ENCODE measurements at places on chromosomes 4 and X.

- DNase-seq, result no peak
- no peak overlapping the region for H3K4me3 ChIP-seq
- peaks cover 24% of the 10 kb centered on the region for H3K4me1 ChIP-seq
- peaks cover 4% of the 10 kb centered on the region for H3K36me3 ChIP-seq
- H3K27me3 ChIP-seq, result no peaks in the 10 kb centered on the region
These were observed 73.5 kb downstream of the GPAT3 start for GRCh38 chr4:83609365-83609764.

- H3K4me1 ChIP-seq, result peaks cover 3% of the 10 kb centered on the region
- peaks cover 5% of the 10 kb centered on the region for H3K36me3 ChIP-seq
- H3K4me3 ChIP-seq, result no peak overlapping the region
These were observed 11.4 kb upstream of the NKRF start for GRCh38 chrX:119617517-119618164.

DNA sequence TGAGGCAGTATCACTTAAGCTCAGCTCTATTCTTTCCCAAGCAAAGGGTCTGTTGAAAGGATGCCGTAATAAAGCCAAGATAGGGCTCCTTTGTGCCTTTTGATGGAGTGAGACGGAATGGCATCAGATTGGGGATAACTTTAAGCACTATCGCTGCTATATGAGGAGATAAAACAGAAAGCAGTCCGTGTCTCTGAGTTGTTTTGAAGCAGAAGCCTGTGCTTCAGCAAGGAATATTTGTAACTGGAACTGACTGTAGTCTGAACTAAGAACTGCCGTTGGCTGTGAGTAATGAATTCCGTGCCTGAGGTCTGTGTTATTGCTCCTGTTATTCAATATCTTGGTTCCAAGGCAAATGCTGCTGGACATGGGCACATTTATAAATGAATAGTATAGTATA is 297.4 kb downstream of the ANKRD50 start:
- no peaks in the 10 kb centered on the region for H3K36me3 ChIP-seq
- peaks cover 10% of the 10 kb centered on the region for H3K4me1 ChIP-seq
- no peak overlapping the region for H3K27ac ChIP-seq
- no peak for DNase-seq
- H3K4me3 ChIP-seq, result no peak overlapping the region
- no peaks in the 10 kb centered on the region for H3K27me3 ChIP-seq

GRCh38 chr4:14022456-14022855 is 394.9 kb upstream of the BOD1L1 start:
- no peak overlapping the region for H3K27ac ChIP-seq
- DNase-seq, result no peak
- H3K36me3 ChIP-seq, result no peaks in the 10 kb centered on the region
- H3K4me3 ChIP-seq, result no peak overlapping the region

DNA sequence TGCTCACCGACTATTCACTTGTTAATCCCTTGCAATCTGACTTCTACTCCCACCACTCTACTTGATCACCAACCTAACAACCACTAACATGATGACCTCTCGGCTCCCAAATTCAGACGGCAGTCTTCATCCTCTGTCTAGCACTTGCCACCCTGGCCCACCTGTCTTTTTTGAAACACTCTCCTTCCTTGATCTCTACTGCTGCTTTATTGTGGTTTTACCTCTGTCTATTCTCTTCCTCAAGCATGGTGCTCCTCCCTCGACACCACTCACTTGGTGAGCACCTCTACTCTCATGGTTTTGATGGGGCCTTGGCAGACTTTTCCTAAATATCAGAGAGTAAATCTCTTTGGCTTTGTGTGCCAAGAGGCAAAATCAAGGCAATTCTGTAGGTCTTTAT is 21.7 kb upstream of the CXCR3 start:
- peaks cover 5% of the 10 kb centered on the region for H3K36me3 ChIP-seq
- H3K27ac ChIP-seq, result no peak overlapping the region
- no peak overlapping the region for H3K4me3 ChIP-seq
- no peaks in the 10 kb centered on the region for H3K27me3 ChIP-seq

GRCh38 chr4:45475548-45475947 is 648.3 kb downstream of the GABRG1 start:
- no peaks in the 10 kb centered on the region for H3K27me3 ChIP-seq
- peaks cover 1% of the 10 kb centered on the region for H3K36me3 ChIP-seq
- H3K4me1 ChIP-seq, result no peaks in the 10 kb centered on the region
- no peak overlapping the region for H3K4me3 ChIP-seq

Measured in progenitor cell of endocrine pancreas (in vitro differentiated cells).